ENCODE measurements at places on chromosomes 1 and 21. TPM values are rescaled to one million over a fixed set of nuclear protein-coding genes. Genes with fewer than 3 reads are reported as not detected.

Gene TMEM50B
- 52.7 TPM for polyA plus RNA-seq

Gene KCNK2
- 6.6 TPM for polyA plus RNA-seq

Gene XCL2
- 2.0 TPM for polyA plus RNA-seq

Gene SPRR3
- polyA plus RNA-seq, result not detected

Gene SLC9C2
- polyA plus RNA-seq, result 0.06 TPM

Gene MAGOH
- 74.3 TPM for polyA plus RNA-seq

Gene PTCH2
- polyA plus RNA-seq, result 3.9 TPM

Gene ARHGEF19
- polyA plus RNA-seq, result 12.2 TPM

Gene LRRC71
- 0.28 TPM for polyA plus RNA-seq

Gene CLDN14
- polyA plus RNA-seq, result not detected

Gene NEGR1
- 9.9 TPM for polyA plus RNA-seq

Gene KLF17
- polyA plus RNA-seq, result 0.04 TPM

Gene IVL
- not detected for polyA plus RNA-seq

Gene TRIM63
- 6.4 TPM for polyA plus RNA-seq
